ENCODE measurements at places on chromosomes 3 and 15. TPM values are rescaled to one million over a fixed set of nuclear protein-coding genes. Genes with fewer than 3 reads are reported as not detected.

GRCh38 chr15:78368651-78369050, 28.5 kb downstream of the CRABP1 start:
- no peak for DNase-seq

- peak; percentile 97 for DNase-seq
These were observed at the start of gene ANKRD28 for GRCh38 chr3:15797642-15798303. Gene ANKRD28 (minus strand): TSS chr3:15797979. CDS start chr3:15796521, 1,458 bp downstream.

GRCh38 chr15:36005542-36005941, 459.6 kb upstream of the DPH6 start:
- DNase-seq, result no peak

- peak; percentile 26 for DNase-seq
These were observed 807.4 kb downstream of the SQOR start for GRCh38 chr15:46442184-46442583.

- DNase-seq, result no peak
These were observed 94.3 kb upstream of the SGO1 start for GRCh38 chr3:20280257-20280656.

- DNase-seq, result peak; percentile 19
These were observed 1.8 kb downstream of the STAG1 start for GRCh38 chr3:136750209-136750896.

GRCh38 chr3:123350971-123351370, 97.9 kb downstream of the ADCY5 start:
- no peak for DNase-seq

DNA sequence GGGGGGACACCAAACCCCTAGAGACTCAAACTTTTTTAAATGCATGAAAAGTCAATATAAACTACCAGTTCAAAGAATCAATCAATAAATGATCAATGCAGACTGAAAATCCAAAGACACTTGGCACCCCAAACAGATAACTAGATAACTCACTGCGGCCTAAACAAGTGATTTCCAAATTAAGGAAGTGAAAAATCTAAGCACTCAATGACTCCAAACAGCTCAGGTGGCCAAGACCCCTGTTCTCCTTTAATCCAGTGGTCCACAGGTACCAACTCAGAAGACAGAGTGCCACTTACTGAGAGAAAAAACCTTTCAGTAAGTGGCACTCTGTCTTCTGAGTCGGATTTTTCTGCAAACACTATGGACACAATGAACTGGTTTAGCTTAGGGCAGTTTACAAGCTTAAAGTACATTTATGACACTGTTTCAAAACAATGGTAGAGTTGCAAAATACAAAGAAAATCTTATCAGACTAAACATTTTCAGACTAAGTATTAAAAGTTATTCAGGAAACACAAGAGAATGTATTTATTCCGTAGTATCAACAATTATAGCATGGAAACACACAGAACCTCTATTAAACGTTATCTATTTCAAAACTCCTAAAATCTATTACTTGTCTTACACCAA, 4.7 kb downstream of the DLG1 start:
- no peak for DNase-seq

DNA sequence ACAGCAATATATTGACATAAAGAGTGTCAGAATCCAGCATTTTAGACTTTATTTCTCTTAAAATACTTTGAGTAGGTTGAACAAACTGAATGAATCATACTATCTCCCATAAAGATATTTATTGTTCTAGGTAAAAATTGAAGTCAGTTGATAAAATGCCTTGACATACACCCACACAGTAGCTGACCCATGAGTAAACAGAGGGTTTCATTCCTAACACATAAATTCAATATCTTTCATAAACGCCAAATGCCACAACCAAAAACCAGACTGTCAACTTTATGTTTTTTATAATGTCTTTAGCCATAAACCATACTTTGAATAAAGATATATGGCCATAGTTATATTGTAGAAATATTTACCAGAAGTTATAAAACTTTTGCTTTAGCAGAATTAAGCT, 742.4 kb downstream of the NAALADL2 start:
- no peak for DNase-seq

- no peak for DNase-seq
These were observed 180.1 kb upstream of the PRICKLE2 start for GRCh38 chr3:64405211-64405835.

DNA sequence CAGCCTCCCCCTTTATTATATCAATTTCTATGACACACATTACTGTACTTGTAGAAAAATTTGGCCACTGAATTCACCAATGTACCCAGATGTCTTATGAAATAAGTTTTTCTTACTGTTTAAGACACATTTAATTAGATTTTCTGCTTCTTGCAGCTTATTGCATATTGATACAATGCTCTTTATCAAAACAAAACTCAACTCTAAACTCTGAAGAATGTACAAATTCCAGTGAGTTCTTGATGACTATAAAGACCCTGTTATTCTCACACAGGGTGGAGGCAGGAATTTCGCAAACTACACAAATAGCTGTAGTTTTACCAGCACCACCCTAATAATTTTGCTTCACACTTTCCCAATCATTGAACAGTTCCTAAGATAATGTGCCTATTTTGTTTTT, 22.0 kb downstream of the CMTM6 start:
- DNase-seq, result no peak

DNA sequence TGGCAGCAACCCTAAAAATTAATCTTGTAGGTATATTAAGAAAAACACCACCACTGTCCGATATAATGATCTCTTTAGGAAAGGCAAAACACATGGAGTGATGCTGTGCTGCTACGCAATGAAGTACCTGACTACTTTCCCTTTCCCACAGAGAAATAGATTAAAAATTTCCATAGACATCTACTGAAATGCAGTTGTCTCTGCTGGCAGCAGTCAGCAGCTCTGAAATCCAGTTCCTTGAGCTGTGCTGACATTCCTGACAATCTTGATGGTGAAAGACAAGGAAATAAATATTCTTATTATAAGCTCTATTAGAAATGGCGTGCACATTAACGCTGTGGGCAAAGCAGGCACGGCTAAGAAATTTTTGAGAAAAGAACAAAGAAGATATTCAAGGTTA, 287.6 kb downstream of the IL5RA start:
- DNase-seq, result no peak

- no peak for DNase-seq
These were observed 160.4 kb downstream of the VGLL3 start for GRCh38 chr3:86830566-86830965.

- peak; percentile 37 for DNase-seq
These were observed 2.0 kb upstream of the SOX2 start for GRCh38 chr3:181709537-181710279.

- no peak for DNase-seq
These were observed 34.0 kb upstream of the PCSK6 start for GRCh38 chr15:101523560-101523940.

GRCh38 chr3:1423566-1424089, 330.8 kb downstream of the CNTN6 start:
- no peak for DNase-seq

DNA sequence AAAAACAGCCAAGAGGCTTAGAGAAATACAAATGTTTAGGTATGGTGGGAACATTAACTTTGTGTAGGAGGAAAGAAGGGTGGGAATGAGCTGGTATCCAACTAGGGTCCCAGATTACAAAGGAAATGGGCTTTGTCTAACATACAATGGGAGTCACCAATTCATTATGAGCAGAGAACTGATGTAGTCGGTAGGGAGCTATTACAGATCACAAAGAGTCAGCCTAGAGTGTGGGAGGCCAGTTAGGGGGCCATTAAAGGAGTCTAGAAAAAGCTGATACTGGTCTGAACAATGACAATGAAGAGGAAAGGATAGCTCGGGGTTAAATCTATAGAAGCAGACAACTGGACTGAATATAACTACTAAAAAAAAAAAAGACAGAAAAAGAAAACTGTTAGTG, 15.5 kb downstream of the ANO10 start:
- no peak for DNase-seq

DNA sequence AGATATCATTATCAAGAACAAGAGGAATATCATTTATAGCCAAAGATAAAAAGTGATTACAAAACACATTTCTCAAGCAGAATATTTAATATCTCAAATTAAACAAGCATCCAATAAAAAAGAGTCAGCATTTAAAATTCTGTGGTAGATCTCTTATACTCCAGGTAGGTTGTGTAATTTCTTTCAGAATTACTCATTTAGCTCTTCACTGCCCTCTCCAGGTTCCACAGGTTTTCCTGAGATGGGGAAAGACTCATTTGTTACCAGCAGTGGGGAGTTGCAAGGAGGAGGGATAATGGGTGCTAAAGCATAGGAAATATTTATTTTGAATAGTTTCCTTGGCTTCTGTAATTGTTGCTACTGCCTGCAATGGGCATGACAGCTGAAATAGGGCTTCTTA, 83.1 kb upstream of the RASGRP1 start:
- peak; percentile 20 for DNase-seq

- no peak for DNase-seq
These were observed 381.2 kb downstream of the GABRB3 start for GRCh38 chr15:26391567-26392194.

Gene CASR
- total RNA-seq, result not detected

Gene PRR20G
- total RNA-seq, result not detected

Gene GOLGA8G
- not detected for total RNA-seq

Gene GABRB3
- not detected for total RNA-seq

Gene C3orf70
- total RNA-seq, result 8.2 TPM

Gene PCSK6
- 0.48 TPM for total RNA-seq

Gene FBXO40
- under 0.01 TPM for total RNA-seq

Gene FRMD5
- 9.3 TPM for total RNA-seq

Gene GCSAM
- not detected for total RNA-seq

Gene TTLL13
- total RNA-seq, result not detected
